ENCODE measurements at places on chromosomes 3 and 15. TPM values are rescaled to one million over a fixed set of nuclear protein-coding genes. Genes with fewer than 3 reads are reported as not detected.

Gene CCNB2
- 107 TPM for total RNA-seq

Gene EXOSC7
- total RNA-seq: 39.4 TPM

Gene NLGN1
- total RNA-seq: not detected

Gene IMPG2
- total RNA-seq: not detected

Gene CDV3
- 127 TPM for total RNA-seq

Data from A549 treated with DMSO at 1 μM for 4 hours (cell line).